ENCODE measurements at places on chromosomes 2 and 18.

DNA sequence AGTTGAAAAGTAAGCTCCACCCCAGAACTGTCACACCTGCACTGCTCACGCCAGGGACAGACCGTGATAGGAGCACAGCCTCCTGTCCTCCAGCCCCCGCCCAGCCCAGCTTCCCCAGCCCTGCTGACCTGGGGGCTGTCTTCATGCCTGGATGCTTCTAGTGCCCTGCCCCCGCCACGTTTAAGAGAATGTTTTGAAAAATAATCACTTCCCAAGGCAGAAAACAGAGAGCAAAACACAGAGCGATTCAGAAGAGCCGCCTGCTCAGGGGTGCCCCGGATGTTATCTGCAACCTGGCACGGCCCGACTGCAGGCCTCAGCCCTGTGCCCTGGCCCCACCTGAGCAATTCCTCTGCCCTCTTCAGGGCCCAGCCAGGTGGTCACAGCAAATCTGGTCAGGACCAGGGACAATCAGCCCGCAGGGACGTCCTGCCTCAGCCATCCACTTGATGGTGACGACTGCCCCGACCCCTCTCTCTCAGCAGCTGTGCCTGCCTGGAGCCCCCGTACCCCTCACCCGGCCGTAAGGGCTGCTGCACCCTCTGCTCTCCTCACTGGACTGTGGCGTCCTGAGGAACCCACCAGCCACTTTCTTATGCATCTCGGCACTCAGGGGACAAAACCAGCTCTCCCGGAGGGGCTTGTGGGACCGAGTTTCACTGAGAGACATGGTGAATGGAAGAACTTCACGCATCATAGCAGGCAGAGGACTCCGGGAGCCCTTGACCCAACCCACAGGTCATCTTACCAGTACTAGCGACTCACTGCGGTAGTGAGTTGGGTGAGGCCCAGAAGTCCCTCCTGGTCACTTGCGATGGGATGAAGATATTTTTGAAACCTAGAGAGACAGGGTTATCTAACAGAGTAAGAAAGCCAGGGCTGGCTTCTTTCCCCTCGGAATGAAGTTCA, 30.2 kb downstream of the ADI1 start:
- DNase-seq = no peak

DNA sequence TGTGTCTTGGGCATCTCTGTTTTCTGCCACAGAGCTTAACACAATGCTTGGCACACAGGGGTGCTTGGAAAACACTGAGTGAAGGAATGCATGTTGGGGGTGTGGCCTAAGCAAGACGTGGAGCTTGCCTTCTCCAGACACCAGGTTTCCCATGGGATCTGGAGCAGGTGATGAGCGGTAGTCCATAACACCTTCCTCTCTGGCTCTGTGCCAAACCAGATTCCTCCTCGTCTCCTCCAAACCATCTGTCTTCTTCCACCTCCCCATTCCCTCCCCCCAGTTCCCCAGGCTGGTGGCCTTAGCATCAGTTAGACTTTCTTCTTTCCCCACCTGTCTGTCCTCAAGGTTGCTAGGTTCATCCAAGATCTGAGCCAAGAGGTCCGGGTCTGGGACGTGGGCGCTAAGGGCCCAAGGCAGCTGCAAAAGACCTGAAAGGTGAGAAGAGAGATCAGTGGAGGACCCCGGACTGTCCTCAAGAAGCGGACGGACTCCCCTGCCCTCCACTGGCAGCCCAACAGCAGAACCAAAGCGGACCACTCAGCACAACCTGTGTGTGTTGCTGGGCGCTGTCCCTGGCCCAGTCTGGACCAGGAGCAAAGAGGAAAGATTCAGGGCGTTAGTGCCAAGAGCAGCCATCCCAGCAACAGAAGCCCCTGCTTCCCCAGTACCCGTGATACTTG, 1.2 kb upstream of the ITM2C start:
- DNase-seq = no peak

DNA sequence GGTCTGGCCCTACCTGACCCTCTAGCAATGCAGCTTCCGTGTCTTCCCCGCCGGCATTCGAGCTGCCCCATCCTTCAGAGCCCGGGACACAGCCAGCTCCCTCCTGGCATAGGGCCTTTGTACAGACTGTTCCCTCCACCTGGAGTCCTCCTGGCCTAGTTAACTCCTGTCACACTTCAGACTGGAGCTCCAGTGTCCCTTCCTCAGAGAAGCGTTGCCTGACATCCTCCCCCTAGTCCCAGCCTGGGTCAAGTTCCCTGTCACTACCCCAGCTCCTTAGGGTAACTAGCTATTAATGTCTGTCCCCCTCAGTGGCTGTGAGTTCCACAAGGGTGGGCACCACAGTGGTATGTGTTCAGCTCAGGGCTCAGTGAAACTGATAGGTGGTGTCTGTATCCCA, 45.5 kb upstream of the LOXHD1 start:
- DNase-seq = no peak

DNA sequence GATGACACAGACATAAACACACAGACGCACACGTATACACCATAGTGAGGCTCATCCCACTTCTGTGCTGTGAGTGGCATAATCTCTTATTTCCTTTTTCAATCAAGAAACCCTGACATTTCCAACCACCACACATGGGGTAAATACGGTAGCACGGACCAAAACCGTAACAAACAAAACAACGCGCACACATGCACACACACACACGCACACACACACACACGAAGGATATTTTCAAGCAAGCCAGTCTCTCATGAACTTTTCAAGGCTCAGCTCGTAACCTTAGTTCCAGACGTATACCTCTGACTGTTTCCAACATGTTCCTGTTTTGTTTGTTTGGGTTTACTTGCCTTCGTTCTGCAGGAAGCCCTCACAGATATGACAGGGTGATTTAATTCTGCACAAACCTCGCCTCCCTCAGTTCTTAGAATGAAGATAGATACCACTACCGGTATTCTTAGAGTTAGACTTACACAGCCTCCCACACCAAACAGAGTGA, 119.8 kb downstream of the BCL2 start:
- DNase-seq = no peak

- no peak for DNase-seq
These were observed 53.4 kb downstream of the TCF4 start for GRCh38 chr18:55534547-55534946.

DNA sequence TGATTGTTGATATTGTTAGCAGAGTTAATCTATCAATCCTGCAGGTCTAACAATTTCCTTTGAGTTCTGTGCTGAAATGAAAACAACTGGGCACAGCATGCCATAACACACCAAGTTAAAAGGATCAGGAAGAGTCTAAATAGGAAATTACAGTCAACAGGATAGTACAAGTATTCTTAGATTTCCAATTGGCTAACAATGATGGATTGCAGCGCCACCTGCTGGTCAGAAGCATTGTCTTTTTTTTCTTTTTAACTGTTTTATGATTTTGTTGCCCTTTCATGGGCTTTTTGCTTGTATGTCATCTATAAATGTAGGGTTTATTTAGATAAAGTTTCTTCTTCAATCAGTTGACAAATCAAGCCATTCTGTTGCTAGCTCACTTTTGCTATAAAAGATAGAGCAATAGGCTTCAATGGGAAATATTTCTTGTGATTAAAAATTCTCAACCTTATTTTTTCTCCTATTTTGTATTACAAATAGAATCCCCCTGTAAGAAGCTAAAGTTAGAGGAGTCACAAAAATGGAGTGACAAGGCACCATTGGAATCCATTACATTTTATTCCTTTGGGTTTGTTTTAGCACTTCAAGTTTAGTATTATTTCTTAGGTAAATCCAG, 40.8 kb upstream of the RPRM start:
- peak; percentile 10 for DNase-seq

- no peak for DNase-seq
These were observed 37.1 kb downstream of the MYO3B start for GRCh38 chr2:170215021-170215420.

Measured in germinal center (tissue), 1 donor.